ENCODE measurements at places on chromosomes 11 and 22.
A peak's percentile ranks its signal among the peaks of the same experiment; 100 is the strongest.

- DNase-seq, result no peak
Observed at GRCh38 chr11:46676436-46677158, 23.8 kb downstream of the ARHGAP1 start.

- no peak for DNase-seq
Observed at GRCh38 chr22:46827136-46827780, 64.8 kb downstream of the TBC1D22A start.

GRCh38 chr11:27304514-27304913, 58.5 kb downstream of the CCDC34 start:
- DNase-seq, result no peak

DNA sequence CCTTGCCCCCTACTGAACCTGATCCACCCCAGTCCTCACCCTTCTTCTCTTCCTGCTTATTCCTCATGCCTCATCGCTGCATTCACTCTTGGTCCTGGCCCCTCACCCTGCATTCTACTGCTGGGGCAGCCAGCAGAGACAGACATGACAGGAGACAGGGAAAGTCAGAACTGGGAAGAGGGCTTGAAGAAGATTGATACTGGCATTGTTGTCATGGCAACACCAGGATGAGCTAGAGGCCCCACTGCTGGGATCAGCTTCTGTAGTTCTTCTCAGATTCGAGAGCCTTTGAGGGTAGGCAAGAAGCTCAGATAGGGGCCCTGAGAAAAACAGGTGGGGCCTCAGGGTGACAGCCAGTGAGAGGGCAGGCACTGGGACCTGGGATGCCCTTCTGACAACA, 264.3 kb downstream of the MIAT start:
- DNase-seq, result no peak

DNA sequence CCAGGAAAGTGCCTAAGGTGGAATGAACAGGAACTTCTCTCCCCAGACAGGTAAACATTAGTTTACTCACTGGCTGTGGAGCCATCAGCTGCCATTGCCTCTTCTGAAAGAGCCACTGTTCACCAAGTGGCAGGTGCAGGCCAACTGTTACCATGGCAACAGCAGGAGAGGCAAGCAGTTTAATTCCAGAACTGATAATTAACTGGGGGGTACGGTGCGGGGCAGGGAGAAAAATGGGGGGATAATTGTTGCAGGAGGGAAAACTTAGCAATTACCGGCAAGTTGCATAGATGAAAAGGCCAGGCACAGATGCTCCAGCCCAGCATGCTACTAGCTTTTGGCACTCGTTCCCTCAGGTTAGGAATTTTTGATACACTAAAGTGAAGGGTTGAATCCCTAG, 85.1 kb downstream of the TRIM44 start:
- no peak for DNase-seq

GRCh38 chr11:33533386-33534052, 167.1 kb downstream of the C11orf91 start:
- DNase-seq, result no peak

- DNase-seq, result no peak
Observed at GRCh38 chr22:33247758-33248157, 189.6 kb upstream of the SYN3 start.

GRCh38 chr11:134382257-134382656, 29.8 kb downstream of the B3GAT1 start:
- DNase-seq, result no peak

DNA sequence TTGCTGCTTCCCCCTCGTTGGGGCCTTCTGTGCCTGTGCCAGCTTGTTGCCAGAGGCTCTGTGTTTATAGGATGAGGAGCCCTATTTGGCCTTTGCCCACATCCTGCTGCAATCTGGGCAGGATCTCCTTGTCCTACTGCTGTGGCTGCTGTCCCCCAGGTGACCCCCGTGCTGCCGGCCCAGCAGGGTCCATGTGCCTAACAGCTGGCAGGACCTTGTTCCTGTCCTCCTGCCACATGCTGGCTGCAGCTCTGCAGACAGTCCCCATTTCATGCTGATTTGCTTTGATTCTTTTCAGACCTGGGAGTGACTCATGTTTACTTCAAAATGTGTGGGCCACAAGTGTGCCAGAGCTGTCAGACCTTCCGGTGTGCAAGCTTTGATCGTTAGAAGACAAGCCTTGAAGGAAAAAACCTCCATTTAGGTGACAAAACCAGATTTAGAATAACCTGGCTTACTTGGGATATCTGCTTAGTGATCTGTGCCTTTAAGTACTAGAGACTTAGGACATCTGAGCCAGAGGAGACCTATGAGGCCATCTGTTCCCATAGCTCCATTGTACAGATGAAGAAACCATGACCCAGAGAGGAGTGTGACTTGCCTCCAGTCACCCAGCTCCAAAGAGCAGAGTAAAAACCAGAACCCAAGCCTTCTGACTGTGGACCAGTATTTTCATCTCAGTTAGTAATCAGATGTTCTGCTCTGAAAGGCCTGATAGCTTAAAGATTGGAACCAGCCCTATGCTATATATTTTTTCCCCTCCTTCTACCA, 11.1 kb downstream of the NAV2 start:
- no peak for DNase-seq

GRCh38 chr11:66064571-66064970, 5.5 kb upstream of the PACS1 start:
- DNase-seq, result no peak

DNA sequence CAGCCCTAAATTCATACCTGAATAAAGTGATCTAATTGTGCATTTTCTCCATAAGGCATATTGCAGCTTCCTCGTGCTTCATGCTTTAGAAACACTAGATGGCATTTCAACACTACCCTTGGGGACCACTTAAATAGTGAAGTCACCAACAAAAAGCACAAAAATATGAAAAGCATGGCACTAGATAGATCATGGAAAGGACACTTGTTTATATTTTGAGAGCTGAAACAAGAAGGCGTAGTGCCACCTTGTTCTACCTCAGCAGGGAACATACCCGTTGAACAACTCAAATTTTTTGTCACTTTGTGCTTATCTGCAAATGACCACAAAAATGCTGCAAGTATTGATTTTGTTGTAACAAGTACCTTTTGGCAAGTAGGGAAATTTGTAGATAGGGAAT, 8.6 kb downstream of the TBCEL start:
- DNase-seq, result no peak

GRCh38 chr11:9955391-9955790, 291.5 kb downstream of the SWAP70 start:
- no peak for DNase-seq

DNA sequence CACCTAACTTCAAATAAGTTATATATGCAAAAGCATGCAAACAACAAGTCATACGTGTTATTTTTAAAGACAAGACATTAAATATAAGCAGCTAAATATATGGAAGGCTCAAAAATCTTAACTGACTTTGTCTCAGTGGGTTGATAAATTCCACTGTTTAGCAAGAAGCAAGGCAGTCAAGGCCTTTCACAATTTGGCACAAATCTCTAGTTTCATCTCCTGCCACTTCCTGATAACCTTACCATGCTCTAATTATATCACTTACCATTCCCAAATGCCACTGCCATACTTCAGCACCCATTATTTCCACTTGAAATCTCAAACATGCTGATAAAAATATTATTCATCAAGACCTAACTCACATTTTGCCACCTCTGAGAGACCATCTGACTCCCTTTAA, 24.8 kb downstream of the DCUN1D5 start:
- DNase-seq, result no peak

DNA sequence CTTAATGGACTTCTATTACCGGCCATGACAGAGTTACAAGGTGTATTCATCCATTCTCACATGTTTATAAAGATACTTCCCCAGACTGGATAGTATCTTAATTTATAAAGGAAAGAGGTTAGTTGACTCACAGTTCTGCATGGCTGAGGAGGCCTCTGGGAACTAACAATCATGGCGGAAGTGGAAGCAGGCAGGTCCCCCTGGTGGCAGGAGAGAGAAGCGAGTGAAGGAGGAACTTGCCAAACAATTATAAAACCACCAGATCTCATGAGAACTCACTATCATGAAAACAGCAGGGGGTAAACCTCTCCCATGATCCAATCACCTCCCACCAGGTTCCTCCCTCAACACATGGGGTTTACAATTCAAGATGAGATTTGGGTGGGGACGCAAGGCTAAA, 170.0 kb upstream of the PDGFD start:
- peak; percentile 4 for DNase-seq

DNA sequence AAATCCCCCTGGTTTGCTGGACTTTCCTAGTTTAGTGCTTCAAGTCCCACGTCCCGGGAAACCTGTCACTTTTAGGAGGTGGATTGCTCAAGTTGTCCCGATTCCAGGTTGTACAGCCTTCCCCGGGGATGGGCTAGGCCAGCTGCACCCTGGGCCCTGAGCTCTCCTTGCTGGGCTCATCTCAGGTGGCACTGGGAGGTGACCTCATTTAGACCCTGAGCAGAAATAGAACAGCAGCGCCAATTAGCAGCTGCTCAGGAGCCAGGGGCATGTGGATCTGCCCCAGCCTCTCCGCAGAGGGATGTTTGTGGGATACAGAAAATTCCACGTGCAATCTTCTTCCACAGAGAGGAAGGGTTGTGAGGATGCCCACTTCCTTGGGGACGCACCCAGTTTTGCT, 9.6 kb upstream of the CERK start:
- no peak for DNase-seq

DNA sequence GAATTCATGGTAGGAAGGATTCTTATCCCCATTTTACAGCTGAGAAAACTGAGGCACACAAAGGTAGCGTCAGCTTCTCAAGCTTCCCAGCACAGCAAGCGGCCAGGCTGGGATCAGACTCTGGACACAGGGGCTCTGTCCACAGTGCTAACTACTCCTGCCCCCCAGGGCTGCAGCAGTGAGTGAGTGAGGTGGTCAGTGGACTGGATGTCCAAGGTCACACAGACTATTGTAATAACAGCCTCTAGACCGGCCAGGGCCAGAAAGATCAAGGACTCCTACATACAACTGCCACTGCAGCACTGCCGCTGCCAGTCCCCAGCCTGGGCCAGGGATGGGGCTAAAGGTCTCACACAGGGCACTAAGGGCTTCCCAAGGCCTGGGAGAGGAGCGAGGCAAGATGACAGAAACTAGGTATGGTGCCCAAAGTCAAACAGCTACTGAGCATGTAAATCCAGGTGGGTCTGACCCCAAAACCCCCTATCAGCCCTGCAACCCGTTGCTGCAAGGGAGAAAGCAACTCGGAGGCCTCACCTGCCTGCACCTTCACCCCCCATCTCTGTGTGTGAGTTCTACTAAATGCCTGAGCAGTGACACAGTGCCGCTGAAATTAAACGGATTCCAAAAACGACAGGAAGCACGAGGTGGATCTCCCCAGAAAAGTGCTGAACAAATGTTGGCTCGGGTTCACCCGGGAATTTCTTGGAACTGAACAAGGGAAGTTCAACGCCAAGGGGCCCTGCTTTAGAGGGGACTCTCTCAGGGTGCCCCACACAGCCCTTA, 161.8 kb upstream of the GRK3 start:
- DNase-seq, result peak; percentile 9

- no peak for DNase-seq
Observed at GRCh38 chr11:33957304-33957917, 65.5 kb upstream of the LMO2 start.

GRCh38 chr11:1502954-1503707, 16.6 kb upstream of the MOB2 start:
- DNase-seq, result no peak

GRCh38 chr11:36014898-36015665, 71.2 kb downstream of the LDLRAD3 start:
- DNase-seq, result no peak

DNA sequence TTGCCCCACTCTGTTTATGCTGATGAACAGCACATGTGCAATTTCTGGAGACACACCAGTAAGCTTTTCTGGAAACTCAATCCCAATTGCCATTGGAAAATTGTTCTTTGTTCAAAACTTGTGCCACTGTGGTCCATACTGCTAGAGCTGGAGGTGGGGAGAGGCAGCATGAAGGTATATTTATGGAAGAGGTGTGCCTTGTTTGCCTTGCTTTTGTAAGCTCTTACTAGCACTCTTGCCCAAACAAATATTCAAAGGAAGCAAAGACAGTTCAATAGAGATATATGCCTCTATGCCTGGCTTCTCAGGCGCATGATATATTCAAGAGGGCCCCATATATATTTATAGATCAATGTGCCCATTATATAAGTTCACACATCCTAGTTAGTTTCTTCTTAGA, 42.7 kb downstream of the TIMP3 start:
- no peak for DNase-seq

- DNase-seq, result no peak
Observed at GRCh38 chr22:39662686-39663052, 92.1 kb downstream of the CACNA1I start.

GRCh38 chr11:130514316-130514715, 65.9 kb downstream of the ADAMTS15 start:
- no peak for DNase-seq

DNA sequence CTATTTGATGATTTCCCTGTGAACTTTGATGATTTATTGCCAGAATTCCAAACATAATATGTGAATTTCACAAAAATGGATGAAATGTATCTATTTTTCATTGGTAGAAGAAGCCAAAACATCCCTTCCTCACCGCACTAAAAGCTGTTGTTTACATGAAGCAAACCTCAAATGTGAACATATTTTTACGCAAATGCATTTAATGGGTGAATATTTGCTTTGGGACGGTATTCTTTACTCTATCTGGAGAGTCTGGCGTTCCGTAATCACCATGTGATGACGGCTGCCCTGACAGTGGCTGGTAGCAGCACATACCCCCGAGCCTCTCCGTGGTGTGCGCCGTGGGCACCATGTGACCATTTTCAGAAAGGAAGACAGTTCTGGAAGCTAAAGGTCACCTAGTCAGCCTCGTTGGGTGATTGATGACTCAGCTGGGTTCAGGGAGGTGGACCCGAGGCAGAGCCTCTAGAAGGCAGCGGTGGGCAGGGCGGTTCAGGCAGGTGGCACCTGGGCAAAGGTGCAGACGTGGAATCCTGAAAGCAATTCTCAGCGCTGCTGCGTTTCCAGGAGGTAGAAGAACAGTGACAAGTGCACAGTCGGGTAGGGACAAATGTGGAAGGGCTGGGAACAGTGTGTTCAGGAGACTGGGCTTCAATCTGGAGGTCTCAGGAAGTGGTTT, 45.3 kb downstream of the PPARA start:
- DNase-seq, result no peak

DNA sequence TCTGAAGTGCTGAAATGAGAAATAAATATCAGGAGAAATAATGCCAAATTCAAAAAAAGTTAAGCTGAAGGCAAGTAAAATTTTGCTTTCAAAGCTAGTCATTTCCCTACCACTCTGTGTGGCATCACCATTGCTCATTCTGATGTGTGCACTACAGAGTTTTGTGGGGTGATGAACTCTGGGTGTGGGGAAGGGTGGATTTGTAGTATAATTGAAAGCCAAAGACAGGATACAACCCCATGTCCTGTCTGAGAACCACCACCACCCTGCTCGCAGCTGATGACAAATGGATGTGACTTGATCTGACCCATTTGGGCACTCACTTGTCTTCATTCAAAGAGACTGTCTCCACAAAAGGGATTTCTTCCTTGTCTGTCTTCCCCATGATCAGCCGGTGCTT, 19.3 kb upstream of the TMEM9B start:
- DNase-seq, result no peak

GRCh38 chr11:26087120-26087935, 244.6 kb upstream of the ANO3 start:
- no peak for DNase-seq

DNA sequence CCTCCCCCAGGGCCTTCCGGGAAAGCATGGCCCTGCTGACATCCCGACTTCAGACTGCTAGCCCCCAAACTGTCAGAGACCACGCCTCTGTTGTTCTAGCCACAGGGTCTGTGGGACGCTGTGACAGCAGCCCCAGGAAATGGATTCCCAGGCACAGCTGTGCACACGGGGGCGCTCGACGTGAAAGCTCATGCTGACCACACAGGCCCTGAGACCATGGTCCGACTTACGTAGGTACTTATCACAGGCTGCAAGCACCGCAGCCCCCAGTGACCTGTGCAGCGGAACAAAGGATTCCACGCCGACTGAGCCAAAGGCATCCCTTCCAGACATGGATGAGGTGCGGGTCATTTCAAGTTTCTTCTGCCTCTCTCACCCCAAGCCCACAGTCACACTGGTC, 150.6 kb downstream of the CTTN start:
- peak; percentile 51 for DNase-seq
